ENCODE measurements at places on chromosomes 4 and X.

DNA sequence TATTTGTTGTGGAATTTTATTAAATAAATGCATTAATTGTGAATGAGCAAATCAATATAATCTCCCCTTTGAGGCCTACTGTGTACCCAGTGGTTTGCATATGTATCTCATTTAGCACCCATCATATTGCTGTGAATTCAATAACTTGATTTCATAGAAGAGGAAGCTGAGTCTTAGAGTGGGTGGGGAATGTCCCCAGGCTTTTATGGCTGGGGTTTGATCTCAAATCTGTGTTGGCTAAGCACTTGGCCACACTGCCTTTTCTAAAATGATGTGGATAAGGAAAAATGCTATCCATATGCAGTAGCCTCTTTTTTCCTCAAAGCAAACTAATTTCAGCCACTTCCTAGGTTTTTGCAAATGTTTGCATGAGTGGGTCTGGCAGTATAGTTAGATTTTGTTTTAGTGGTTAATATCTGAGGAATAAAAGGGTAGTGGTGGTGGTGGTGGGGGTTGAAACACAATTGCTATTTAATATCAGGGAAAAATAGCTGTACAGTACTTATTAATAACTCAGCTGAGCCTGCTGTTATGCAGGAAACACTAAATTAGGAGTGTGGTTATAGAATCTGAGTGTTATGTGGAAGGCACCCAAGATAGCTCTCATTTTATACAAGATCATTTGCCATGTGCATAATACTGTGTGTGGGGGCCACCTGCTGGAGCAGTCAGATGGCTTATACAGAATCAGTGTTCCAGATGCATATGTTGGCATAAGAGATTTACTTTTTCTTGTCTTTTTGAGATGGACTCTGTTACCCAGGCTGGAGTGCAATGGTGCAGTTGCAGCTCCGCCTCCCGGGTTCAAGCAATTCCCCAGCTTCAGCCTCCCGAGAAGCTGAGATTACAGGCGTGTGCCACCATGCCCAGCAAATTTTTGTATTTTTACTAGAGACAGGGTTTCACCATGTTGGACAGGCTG lies 108.0 kb downstream of the TMEM131L start:
- peak; percentile 66 for DNase-seq

GRCh38 chrX:24982306-24982965 lies 33.3 kb downstream of the ARX start:
- no peak for DNase-seq

DNA sequence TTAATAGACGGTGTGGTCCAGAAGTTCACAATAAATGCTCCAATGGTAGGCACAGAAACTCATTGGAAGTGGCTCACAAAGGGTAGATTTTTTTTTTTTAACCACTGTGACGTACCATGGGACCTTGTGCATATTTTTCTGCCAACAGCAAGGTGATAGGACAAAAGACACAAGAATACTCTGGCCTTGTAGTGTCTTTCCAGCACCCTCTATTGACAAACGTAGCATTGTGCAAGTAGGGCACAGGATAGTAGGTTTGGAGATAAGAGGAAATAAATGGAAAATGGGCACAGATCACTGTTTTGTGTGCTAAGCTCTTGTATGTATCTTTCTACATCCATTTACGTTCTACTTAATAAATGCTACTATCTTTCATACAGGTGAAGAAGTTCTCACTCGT lies 2054.9 kb downstream of the PCDH7 start:
- peak; percentile 77 for DNase-seq

DNA sequence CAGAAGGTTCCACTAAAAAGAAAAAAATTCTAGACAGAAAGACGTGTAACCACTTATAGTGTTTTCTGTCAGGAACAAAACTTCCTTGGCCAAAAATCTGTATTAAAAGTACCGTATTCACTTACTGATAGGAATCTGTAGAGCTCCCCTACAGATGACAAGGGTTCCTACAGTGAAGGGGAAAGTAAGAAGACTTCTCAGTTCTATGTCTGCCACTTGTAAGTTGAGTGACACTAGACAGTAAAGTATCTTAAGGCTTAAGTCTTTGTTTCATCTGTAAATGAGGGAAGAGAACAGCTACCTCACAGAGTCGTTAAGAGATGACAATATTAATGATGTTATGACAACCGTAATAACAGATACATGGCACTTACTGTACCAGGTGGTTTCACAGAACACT lies 3.3 kb downstream of the COQ2 start:
- no peak for DNase-seq

- DNase-seq: no peak
Observed at GRCh38 chr4:173736840-173737239, 206.8 kb upstream of the HAND2 start.

- DNase-seq: peak; percentile 7
Observed at GRCh38 chr4:159765382-159765781, 662.5 kb downstream of the RAPGEF2 start.

- DNase-seq: peak; percentile 69
Observed at GRCh38 chrX:38803588-38804431, 2.6 kb downstream of the MID1IP1 start.

DNA sequence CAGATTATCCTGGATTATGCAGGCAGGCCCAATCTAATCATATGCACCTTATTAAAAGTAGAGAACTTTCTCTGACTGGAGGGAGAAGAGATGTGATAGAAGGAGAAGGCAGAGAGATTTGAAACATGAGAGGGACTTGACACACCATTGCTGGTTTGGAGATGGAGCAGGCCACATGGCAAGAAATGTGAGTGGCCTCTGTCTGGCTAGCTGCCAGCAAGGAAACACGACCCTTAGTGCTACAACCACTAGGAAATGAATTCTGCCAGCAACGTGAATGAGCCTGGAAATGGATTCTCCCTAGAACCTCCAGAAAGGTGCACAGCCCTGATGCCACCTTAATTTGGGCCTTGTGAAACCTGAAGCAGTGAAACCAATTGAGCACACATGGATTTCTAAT lies 79.5 kb upstream of the MBNL3 start:
- no peak for DNase-seq

GRCh38 chr4:11773798-11774197 lies 345.1 kb upstream of the HS3ST1 start:
- DNase-seq: peak; percentile 3

Data from epithelial cell of esophagus (primary cell).